ENCODE measurements at places on chromosomes 1 and 21.
A peak's percentile ranks its signal among the peaks of the same experiment; 100 is the strongest.

DNA sequence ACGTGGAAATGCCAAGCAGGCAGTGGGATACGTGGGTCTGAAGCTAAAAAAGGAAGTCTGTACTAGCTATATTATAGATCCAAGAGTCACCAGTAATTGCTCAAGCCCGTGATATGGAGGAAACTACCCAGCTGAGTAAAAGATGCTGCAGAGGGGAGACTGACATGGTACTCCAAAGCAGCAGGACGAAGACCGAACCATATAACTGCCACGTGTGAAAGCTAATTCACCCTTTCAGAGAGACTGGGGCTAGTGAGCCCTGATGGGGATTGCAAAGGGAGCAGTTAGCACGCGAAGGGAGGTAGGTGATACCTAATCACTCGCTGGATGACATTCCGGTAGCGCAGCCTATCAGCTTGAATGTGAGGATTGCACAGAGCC lies 316 bp downstream of the AP4B1 start:
- no peak for DNase-seq

DNA sequence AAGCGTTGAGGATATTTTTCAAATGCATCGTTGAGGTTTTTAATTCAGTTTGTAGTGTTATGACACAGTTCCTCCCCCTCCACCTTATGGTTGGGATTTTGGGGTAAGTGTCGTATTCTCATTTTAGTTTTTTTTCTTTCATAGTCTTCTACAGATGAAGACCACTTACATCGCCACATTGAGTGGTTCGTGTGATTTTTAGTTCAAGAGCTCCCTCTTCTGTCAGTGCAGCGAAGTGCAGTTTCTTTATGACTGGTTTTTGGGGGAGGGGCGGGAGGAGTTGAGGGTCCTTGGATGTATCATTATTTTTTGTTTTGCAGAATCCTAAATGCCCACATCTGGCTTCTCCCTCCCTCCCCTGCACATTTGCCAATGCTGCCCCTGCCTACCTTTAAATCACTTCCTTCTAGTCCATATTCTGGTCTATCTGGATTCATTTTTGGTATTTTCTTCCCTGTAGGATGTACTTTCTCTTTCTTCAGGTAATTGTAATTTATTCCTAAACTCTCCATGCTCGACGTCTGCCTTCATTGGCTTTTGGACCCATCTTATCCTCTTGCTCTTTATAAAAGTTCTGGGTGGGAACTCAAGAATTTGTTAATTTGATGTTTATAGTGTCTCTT lies 433.1 kb downstream of the CAMTA1 start:
- DNase-seq: no peak

- no peak for DNase-seq
These were observed 22.5 kb downstream of the YTHDF2 start for GRCh38 chr1:28759257-28759656.

- no peak for DNase-seq
These were observed 2.9 kb upstream of the PIGV start for GRCh38 chr1:26784886-26785285.

DNA sequence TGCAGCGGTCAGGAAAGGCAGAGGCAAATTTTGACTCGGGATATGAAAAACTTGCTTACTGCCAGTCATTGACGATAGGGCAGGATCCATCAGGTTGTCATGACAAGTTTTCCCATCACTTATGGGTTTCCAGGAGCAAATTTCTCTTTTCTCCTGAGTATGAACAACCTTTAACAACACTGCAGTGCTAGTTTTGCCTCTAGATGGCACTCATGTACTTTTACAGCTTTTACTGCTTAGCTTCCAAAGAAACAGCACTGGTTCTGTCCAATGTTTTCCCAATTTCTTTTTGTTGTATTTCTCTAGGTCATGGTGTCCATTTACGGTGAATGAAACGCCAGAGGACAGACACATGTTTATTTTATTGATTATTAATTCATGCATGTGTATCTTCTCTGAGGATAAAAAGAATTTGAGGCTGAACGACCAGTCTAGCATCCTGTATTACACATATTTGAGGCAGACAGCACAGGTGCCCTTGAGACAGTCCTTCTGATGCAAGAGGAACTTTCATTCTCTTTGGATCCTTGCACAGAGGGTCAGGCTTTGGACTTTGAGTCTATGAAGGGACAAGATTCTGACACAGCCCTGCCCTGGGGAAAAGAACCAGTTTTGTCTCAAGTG lies 112.3 kb upstream of the TRABD2B start:
- no peak for DNase-seq

GRCh38 chr1:19311931-19312781 lies at the start of the genes AKR7A2 and SLC66A1:
Gene AKR7A2, minus strand, starts transcription at chr1:19312144. Its CDS starts 20 bp downstream, at chr1:19312124.
Gene SLC66A1, plus strand, starts transcription at chr1:19312326. Its CDS starts 5,352 bp downstream, at chr1:19317678.
- DNase-seq: peak; percentile 90

- DNase-seq: no peak
These were observed 84.9 kb downstream of the GREM2 start for GRCh38 chr1:240527086-240527485.

DNA sequence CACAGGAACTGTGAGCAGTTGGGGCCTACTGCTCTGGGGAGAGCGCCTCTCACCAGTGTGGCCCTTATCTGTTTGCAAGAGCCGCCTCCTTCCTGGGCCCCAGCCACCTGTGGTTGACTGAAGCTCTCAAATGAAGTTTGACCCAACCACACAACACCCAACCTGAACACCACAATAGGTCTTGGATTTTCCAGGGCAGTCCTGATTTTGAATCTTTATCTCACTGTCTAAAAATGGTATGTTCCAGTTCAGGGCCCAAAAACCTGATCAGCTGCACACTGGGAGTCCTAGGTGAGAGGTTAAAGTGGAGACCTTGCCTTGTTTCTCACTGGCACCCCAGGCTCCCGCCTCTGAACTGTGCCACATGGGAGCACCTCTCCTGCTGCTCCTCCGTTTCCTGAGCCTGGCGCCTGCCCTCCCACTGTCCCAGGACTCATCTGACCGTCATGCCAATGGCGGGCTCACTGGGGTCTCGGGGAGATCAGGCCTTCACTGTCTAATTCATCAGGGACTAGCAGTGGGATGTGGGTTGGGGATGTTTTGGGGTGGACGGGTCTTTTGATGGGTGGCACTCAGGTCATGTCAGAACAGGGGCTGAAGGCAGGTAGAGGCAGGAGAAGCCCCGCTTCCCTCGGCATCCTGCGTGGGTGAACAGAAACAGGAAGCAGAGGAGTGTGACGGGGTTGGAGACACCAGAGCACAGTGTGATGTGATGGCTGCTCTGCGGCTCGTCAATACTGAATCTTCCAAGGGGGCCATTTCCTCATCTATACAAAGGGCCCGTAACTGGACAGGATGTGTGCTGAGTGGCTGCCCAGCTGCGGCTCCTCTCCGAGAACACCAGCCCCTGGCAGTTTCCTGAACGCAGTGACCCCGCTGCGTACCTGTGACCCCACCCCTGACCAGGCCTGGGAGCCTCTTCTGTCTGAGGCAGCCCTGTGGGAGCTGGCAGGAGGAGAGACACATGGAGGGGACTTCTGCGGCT lies 59.6 kb upstream of the ITPKB start:
- peak; percentile 73 for DNase-seq

DNA sequence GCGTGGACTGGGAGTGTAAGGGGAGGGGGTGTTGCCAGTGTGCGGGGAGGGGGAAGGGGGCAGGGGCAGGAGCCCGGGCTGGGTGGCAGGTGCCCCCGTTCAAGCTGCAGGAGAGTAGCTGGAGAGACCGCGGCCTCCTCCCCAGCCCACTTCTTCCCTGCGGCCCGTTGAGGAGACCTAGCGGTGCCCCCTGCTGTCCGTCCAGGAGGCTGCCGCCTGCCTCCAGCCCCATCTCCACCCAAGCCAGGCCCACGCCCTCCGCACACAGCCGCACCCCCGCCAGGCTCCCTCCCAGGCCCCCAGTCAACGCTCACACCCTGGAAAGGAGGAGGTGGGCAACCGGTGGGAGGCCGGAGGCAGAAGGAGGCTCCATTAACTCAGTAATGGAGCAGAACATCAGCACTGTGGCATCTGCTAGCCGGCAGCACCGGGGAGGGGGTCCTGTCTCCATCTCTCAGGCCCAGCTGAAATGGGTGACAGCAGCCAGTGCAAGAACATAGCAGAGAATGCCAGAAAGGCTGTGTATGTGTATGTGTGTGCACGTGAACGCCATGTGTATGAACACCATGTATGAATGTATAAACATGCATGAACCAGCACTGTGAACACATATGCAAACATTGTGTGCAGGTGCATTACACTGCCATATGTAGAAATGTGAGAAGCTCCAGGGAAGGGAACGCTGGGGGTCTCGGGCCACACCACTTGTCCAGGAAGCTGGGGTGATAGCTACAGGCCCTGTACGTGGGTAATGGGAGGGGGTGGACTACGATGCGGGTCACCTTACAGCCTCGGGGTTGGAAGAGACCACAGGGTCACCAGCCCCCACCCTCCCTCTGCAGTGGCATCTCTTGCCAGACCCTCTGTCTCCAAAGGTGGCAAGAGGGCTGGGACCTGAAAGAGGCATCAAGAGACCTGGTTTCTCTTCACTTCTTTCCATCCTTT lies 84.6 kb downstream of the SYT2 start:
- DNase-seq: peak; percentile 73

GRCh38 chr1:208172423-208173145 lies 71.6 kb downstream of the PLXNA2 start:
- DNase-seq: no peak

- no peak for DNase-seq
These were observed 49.7 kb downstream of the RAP1A start for GRCh38 chr1:111669268-111669667.

GRCh38 chr1:64769482-64769881 lies 24.6 kb downstream of the RAVER2 start:
- no peak for DNase-seq

DNA sequence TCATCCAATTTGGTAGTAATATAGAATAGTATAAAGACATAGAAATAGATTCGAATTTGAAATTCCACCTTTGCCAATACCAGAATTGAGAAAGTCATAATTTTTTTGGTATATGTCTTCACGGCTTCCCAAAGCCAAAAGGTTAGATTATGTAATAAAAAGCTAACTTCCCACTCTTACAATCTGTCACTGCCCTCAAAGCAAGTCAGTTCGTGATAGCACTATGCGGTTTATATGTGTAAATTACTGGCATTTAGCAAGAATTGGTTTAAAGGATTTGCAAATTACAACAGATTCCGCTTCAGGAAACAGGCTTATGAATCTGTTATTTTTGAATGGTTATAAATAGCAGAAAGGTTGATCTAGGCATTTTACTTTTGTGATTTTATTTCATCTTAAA lies 679.4 kb upstream of the ADGRL2 start:
- no peak for DNase-seq

GRCh38 chr1:4726620-4727341 lies 72.4 kb downstream of the AJAP1 start:
- no peak for DNase-seq

DNA sequence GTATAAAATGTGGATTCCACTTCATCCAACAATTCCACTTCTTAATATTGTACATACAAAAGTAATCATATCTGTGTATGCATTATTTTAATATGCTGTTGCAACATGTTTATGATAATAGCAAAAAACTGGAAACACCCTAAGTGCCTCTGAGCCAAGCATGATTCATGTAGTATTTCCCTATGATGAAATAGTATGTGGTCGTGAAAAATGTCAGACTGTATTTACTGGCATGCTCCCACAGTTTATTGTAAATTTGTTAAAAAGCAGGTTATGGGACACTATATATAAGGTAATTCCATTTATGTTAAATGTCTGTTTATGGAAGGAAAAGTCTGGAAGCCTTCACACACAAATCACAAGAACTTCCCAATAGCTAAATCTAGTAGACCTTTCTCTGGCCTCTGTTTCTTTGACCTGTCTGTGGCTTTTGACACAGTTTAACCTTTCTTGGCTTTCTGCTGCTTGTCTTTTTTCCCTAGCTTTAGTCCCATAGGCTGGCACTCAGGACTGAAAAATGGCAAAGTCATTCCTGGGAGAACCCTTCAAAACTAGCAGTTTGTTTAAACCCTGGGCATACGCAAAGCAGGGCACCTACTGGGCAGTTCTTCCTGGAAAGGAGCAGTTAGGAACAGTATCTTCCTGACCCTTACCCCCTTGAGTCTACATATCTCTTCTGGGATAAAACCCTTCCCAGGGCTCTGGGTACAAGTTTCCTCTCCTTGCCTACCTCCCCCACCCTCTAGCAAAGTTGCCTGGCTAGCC lies 65.4 kb upstream of the ARTN start:
- no peak for DNase-seq

DNA sequence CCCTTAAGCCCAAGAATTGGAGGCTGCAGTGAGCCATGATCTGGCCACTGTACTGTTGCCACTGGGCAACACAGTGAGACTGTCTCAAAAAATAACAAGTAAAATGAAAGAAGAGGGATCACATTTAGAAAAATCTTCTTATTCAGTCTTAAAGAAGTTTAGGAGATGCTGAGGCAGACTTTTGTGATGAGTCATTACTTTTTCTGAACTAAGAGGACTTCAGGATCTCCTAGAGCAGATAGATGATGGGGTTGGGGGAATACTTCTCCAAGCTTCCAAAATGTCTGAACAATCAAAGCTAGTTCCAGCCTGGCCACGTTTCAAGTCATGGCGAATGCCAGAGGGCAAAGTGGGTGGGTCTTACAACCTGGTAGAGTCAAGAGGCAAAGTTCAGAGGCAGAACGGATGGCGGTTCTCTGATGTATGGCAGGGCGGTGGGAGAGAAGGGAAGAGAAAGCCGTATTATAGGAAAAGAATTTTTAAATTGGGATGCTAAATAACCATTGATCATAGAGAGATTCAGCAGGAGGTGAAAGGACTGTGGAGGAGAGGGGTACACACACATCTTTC lies 2.1 kb upstream of the CIART start:
- no peak for DNase-seq

DNA sequence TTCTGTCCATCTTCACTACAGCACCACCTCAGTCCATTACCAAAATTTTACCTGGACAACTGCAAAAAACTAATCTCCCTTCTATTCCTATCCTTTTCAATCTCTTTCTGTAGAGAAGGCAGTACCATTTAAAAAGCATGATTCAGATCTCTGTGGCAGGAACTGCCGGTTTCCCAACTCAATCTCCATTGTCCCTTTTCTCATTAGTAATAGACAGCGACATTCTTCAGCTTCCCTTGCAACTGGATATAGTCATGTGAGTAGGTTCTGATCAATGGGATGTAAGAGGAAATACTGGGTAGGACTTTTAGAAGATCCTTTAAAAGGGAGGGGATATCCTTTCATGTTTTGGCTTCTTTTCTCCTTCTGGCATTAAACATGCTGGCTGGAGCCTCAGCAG lies 74.9 kb downstream of the ADCY10 start:
- no peak for DNase-seq

DNA sequence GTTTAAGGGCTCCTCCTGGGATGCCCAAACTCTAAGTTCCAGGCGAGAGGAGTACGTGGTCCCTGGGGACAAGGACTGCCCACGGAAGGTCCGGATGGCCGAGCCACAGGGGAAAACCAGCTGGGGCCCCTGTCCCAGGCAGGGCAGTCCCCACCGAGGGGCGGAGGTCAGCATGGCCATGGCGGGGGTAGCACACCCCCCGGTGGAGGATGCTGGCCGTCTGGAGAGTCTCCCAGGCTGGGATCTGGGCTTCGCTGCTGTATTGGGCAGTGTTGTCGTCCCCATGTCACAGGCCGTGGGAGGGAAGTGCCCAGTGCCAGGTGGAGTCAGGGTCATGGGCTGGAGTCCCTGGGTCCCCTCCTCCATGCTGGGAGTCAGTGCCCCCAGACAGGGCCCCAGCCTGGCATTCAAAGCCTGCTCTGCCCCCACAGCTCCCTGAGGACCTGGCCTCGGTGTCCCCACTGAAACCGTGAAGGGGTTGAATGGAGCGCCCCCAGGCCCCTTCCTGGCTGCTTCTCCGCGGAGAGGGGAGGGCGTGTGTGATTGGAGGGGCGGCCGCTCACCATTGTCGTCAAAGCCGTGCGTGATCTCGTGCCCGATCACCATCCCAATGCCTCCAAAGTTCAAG lies 6.8 kb downstream of the PRXL2B start:
- DNase-seq: no peak

Measured in naive thymus-derived CD8-positive, alpha-beta T cell (primary cell).